ENCODE measurements at places on chromosomes 1 and 21.

DNA sequence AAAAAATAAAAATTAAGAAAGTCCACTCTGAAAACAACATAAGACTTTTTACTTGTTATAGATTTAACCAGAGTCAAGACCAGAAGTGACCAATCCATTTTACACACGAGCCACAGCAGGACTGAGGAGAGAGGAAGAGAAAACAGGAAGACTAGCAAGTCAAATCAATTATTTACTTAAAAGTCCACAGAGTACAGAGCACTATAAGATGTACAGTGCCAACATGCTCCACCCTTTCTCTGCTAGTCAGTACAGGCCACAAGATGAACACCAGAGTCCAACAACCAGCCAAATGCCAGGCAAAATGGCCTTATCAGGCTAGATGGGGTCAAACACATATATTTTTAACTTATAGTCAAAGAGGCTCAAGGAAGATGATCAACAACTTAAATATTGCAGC lies 19.5 kb downstream of the LUZP1 start:
- no peak for DNase-seq

GRCh38 chr1:53015508-53015860 lies 46.5 kb upstream of the PODN start:
- no peak for DNase-seq

DNA sequence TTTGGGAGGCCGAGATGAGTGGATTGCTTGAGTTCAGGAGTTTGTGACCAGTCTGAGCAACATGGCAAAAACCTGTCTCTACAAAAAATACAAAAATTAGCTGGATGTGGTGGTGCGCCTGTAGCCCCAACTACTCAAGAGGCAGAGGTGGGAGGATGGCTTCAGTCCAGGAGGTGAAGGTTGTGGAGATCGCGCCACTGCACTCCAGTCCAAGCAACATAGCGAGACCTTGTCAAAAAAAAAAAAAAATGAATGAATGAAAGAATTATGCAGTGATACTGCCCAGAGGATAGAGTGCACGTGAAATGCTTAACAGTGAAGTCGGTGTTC lies 429 bp upstream of the DPH2 start:
- DNase-seq: no peak

DNA sequence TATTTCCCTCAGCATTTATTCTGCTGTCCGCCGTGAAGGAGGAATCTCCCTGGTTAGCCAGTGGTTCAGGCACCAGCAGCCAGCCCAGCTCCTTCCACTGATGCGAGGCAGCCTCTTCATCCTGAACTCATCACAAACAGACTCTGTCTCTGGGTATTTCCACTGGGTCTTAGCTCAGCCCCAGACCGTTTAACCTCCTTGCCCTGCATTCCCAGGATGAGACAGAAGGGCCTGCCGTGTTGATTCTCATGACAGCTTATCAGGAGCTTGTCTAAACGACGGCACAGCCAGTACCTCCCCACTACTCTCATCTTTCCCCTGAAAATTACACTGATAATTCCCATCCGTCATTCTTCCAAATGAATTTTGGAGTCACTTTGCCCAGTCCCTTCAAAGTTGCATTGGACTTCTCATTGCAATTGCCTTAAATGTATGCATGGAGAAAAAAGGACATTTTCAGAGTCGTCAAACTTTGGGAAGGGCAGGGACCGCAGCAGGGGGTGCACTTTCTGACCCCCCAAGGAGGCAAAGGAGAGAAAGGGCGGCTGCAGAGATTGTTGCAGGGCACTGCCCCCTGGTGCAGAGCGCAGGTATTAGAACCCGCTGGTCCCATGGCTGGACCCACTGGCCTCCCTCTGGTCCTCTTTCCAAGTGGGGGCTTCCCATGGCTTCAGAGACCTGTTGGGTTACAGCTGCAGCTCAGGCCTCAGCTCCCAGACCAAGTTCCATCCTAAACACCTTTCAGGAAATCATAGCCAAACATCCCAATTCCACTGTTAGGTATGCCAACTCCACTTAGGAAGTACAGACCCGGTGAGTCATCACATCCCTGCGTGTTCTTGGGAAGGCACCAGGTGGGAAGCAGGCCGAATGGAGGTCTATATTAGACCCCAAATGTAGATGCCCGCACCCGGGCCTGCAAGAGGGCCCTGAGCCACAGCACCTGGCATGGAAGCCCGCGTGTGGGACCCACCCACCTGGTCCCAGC lies 3.7 kb upstream of the MEGF6 start:
- peak; percentile 64 for DNase-seq

GRCh38 chr1:47712596-47713299 lies 274.9 kb downstream of the FOXD2 start:
- no peak for DNase-seq

DNA sequence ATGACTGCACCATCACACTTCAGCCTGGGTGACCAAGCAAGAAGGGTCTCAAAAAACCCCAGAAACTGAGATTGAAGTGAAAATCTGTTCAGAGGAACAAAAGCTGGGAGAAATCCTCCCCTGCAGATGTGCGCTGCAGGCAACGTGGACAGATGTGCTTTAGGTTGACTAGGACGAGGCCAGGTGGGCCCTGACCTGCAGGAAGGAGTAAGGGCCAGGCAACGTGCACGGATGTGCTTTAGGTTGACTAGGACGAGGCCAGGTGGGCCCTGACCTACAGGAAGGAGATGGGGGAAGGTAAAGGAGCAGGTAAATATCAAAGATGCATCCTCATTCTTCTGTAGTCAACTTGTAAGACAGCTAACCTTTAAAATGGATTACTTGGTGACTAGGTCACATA lies 2.5 kb upstream of the KRTAP12-1 start:
- no peak for DNase-seq

DNA sequence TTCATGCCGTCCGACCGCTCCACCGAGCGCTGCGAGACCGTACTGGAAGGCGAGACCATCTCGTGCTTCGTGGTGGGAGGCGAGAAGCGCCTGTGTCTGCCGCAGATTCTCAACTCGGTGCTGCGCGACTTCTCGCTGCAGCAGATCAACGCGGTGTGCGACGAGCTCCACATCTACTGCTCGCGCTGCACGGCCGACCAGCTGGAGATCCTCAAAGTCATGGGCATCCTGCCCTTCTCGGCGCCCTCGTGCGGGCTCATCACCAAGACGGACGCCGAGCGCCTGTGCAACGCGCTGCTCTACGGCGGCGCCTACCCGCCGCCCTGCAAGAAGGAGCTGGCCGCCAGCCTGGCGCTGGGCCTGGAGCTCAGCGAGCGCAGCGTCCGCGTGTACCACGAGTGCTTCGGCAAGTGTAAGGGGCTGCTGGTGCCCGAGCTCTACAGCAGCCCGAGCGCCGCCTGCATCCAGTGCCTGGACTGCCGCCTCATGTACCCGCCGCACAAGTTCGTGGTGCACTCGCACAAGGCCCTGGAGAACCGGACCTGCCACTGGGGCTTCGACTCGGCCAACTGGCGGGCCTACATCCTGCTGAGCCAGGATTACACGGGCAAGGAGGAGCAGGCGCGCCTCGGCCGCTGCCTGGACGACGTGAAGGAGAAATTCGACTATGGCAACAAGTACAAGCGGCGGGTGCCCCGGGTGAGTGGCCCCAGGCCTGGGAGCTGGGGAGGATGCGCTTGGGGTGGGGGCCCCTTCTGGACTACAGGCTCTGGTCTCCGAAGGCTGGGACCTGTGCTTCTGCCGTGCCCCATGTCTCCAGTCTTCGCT lies 1.1 kb downstream of the SKI start:
- DNase-seq: no peak

DNA sequence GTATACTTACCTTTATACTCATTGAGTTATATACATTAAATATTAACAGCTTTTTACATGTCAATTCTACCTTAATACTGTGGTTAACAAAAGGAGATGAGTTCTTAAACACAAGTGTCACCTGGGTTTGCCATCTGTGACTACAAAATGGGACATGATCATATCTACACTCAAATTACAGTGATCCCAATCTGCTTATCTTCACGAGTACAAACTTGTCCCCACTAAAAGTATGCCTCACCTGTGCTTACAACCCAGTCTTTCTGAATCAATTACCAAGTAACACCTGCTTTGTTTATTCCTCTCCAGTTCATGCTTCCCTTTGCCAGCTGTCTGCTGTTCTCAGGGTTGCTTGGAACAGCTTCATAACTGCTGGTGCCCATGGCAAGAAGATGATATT lies 8.8 kb downstream of the CD1E start:
- no peak for DNase-seq

DNA sequence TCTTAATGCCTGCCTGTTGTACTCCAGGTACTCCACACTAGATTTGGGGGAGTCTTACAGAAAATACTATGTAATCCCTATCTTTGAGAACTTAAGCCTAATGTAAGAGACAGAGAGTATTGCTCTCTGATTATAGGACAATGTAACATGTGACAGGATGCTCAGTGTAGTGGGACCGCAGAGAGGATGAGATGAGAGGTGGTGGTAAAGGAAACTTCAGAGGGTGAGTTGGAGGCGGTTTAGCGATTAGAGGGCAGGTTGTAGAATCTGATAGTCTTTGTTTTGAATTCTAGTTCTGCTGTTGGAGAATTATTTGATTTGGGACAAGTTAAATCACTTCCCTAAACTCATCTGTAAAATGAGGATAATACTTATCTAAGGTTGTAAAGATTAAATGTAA lies 5.4 kb downstream of the SOAT1 start:
- DNase-seq: no peak

- peak; percentile 20 for DNase-seq
Observed at GRCh38 chr21:40166291-40166843, 299.1 kb downstream of the PCP4 start.

DNA sequence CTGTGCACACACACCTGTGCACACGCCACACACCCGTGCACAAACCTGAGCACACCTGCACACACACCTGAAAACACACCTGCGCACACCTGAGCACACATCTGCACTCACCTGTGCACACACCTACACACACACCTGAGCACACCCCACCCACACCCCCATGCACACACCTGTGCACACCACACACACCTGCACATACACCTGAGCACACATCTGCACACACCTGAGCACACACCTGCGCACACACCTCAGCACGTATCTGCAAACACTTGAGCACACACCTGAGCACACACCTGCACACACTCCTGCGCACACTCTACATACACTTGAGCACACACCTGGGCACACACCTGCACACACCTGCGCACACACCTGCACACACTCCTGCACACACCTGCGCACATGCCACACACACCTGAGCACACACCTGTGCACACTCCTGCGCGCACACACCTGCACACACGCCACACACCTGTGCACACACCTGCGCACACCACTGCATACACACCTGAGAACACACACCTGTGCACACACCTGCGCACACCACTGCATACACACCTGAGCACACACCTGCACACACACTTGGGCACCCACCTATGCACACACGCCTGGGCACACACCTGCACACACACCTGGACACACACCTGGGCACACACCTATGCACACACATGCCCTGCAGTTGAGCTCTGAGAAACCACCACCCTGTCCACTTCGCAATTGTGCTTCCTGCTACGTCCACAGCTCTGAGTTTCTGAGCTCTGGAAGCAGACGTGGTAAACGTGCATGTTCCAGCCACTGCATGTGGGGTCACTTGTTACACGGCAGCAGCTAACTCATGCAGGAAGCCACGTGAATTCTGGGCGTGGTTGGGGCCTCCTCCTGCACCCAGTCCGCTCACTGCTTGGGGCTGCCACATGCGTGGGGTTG lies 8.0 kb upstream of the C1orf159 start:
- no peak for DNase-seq

DNA sequence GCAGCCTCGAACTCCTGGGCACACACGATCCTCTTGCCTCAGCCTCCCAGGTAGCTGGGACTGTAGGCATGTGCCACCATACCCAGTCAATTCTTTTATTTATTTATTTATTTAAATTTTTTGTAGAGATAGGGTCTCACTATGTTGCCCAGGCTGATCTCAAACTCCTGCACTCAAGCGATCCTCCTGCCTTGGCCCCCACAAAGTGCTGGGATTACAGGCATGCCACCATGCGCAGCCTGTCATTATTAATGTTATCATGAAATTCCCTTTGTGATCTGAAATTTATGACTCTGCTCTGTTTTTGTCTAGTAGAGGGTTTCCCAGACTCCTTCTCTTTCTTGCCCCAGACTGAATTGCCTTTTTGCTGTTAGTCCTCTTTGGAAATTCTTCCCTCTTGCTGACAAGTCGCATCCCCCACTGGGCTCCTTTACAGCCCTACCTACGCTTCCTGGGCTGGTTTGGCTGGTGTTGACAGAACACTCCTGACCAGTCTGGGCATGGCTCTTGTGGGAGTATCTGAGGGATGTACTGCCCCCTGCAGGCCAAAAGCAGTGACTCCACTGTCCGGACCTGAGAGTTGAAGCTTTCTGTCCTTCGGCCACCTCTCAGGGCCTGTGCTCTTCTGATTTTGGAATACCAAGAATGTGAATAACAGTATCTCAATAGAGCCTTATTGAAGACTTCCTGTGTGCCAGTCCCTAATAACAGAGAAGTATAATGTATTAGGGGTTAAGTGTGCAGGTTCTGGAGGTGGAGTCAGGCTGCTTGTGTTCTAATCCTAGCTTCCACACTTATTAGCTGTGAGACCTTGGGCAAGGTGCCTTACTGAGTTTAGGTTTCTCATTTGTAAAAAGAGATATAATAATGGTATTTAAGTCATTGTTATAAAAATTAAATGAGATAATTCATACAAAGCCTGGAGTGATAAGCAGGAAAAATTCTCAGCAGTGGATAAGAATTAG lies 28.2 kb downstream of the TCEANC2 start:
- peak; percentile 89 for DNase-seq

- DNase-seq: no peak
Observed at GRCh38 chr21:34762786-34763185, 94.0 kb downstream of the CLIC6 start.

- DNase-seq: peak; percentile 51
Observed at GRCh38 chr1:229199261-229200243, 71.4 kb upstream of the RAB4A start.

- no peak for DNase-seq
Observed at GRCh38 chr1:64956010-64956640, 10.2 kb downstream of the JAK1 start.

Data from iPS-NIHi11 (cell line).